ENCODE measurements at places on chromosomes 11 and 22.

- DNase-seq: no peak
These were observed 16.0 kb upstream of the SHISAL1 start for GRCh38 chr22:44328762-44329161.

- DNase-seq: no peak
These were observed 14.3 kb upstream of the RANBP1 start for GRCh38 chr22:20101638-20102037.

DNA sequence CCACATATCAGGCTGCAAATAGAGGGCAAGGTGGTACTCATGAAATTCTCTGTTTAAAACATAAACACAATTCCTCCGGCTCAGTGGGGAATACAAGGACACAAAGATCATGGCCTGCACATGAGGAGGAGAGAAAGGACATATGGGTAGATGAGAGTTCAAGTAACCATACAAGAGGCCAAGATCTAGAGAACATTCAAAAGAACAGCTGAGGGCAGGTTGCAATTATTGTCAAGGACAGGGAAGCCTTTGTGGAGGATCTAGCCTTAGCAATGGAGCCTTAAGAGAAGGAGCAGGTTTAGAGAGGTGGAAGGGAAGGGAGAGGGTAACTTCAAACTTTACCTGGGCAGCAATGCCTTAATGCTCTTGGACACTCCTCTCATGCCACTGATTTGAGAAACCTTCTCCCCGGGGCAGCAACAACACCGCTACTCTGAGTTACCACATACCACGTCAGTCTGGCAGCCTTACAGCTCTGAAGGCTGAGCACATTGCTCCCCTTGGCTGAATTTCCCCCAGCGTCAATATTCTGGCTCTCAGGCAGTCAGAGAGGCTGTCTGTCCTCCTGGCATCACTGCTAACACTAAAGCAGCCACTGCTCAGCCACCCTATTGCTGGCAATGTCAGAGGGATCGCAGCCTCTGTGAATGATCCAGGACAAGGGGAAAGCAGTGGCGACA is 55.5 kb downstream of the CLPB start:
- DNase-seq: no peak

DNA sequence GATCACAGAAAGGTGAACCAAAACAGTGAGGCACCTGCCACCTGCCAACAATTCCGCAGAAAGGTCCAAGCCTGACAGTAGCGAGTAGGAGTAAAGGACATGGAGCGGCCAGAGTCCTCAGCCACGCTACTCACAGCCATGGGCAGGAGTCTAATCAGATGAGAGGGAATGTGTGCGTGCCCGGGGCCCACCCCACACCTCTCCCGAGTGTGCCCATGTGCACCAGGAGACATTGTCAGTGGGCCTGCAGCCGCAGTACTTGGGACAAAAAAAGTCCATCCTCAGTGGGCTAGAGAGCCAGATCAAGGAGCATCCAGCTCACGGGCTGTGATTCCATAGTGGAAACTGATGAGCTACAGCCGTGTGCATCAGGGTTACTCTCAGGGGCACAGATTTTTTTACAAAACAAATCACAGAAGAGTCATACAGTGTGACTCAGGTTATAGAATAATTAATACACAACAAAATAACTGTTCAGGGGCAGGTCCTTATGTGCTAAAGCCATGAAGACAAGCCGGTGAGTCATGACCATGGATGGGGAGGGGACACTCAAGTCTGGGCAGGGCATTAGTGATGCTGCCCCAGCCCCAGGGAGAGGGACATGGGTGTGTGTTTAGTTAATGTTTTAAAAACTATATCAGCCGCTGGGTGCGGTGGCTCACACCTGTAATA is 12.0 kb downstream of the SART1 start:
- DNase-seq: no peak

GRCh38 chr11:34068111-34068510 is 16.6 kb downstream of the CAPRIN1 start:
- no peak for DNase-seq

DNA sequence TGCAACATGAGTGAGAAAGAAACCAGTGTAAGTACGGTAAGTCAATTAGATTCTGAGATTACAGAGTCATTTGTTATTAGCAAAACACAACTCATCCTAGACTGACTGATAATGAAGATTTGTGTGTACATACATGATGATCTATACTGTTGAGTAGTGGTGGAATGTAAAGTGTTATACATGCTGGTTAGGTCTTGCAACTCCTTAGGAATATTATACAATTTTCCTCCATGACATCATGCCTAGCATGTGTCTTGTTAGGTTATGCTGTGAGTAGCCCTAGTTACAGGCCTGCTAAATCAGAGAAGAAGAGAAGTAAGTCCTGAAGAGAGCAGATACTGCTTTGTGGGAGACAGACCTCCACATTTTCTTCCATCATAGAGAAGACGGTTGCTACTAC is 880.6 kb downstream of the LUZP2 start:
- no peak for DNase-seq

DNA sequence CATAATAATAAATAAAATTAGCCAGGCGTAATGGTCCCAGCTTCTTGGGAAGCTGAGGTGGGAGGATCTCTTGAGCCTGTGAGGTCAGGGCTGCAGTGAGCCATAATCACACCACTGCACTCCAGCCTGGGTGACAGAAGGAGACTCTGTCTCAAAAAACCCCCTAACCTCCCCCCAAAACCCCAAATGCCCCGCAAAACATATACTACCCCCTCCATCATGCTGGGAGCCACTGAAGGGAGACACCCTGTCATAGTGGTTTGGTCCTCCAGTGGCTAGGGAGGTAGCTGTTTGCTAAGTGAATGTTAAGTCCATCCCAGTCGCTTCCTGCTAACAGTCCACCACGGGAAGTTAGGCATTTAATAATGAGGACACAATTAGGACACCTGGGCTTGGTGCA is 125.0 kb downstream of the ABTB2 start:
- no peak for DNase-seq

- no peak for DNase-seq
These were observed 32.6 kb upstream of the NNMT start for GRCh38 chr11:114263513-114264170.

DNA sequence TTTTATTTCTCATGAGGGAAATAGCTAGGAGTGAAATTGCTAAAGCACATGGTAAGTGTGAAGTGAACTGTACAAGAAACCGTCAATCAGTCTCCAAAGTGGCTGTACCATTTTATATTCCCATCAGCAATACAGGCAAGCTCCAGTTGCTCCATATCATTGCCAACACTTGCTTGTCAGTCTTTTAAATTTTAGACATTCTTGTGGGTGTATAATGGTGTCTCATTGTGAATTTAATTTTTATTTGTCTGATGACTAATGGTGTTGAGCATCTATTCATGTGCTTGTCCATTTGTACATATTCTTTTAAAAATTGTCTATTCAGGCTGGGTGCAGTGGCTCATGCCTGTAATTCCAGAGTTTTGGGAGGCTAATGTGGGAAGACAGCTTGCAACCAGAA is 34.1 kb upstream of the SMCO4 start:
- DNase-seq: no peak

- no peak for DNase-seq
These were observed 69.1 kb downstream of the FEZ1 start for GRCh38 chr11:125426818-125427528.

DNA sequence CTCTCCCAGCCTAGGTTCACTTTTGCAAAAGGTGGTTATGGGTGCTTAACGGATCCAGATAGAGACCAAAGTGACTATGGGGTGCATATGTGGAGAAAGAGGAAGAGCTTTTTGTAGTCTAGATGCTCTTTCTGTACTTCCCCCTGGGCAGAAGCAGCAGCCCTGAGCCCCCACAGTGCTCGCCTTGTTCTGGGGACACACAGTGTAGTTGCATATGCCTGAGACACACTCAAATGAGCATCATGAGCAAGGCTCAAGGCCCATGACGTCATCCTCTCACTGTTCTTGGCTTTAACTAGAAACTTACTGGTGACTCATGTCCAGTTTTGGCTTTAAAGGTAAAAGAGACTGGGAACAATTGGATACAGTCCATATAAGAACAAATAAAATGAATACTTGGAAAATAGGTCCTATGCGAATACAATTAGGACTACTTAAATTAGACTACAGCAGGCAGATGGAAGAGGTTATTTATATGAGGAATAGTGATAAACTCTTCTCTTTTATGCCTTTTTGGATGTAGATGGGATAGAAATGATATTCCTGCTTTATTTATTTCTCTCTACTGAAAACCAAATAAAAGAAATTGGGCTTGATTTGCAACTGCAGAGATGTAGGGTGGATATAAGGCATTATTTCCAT is 20.1 kb upstream of the PEX26 start:
- DNase-seq: no peak

DNA sequence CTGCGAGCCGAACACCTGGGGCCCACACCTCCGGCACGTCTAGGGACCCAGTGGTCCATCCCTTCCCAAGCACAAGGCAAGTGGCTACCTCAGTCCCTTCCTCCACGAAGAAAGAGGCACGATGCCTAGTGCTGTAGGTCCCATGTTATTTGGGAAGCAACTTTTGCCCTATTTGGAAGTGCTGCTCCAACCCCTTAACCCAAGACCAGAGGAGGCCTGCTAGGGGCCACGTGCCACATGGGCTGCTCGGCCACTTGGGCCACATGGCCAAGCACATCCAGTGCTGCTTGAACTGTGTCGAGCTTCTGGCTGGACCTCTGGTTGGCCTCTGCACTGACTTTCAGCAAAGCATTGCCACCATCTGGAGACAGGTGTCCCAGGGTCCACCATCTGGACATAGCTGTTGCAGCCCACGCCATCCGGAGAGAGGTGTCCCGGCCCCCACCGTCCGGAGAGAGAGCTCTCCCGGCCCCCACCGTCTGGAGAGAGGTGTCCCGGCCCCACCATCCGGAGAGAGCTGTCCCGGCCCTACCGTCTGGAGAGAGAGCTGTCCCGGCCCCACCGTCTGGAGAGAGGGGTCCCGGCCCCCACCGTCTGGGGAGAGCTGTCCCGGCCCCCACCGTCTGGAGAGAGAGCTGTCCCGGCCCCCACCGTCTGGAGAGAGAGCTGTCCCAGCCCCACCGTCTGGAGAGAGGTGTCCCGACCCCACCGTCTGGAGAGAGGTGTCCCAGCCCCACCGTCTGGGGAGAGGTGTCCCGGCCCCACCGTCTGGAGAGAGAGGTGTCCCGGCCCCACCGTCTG is 6.5 kb upstream of the B4GALNT4 start:
- DNase-seq: no peak

DNA sequence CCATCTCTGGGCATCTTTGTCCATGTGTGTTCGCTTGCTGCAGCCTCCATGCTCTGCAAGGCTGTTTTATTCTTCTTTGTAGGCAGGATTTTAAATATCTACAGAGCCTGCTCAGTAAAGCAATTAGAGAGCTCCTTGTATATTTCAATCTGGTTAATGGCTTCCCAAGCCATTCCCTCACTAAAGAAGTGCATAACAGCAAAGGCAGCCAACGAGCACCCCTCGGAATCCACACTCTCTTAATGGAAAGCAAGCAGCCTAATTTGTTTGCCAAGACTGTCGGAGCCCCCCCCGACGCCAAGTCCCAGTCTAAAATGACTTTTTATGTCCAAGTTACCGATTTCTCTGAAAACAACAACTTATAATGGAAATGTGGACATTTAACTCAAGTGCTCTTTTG is 123.6 kb downstream of the ARL14EP start:
- DNase-seq: no peak

DNA sequence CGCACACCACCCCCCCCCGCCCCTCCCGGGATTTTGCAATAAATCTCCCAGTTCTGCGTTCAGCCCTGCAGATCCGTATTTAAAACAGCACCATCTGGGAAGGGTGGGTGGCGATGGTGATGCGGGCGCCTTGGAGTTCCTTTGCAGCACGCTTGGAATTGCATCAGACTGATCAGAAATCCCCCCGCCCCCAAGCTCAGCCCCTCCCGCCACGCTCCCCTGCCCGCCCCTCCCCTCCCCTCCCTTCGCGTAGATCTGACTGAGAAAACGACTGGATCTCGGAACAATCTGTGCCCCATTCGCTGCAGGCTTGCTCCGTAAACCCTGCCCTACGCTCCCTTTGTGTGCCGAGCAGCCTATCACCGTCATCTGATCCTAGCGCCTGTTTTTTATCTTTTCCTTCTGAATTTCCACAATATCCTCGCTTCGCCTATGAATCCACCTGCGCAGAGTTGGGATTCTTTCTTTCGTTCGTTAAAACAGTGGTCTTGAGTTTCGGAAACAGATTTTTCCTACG is 18.1 kb upstream of the BDNF start:
- DNase-seq: no peak

GRCh38 chr22:19291218-19291579 is 320 bp downstream of the CLTCL1 start:
- no peak for DNase-seq

- no peak for DNase-seq
These were observed 3.3 kb downstream of the USP47 start for GRCh38 chr11:11845071-11845470.

GRCh38 chr11:67054836-67055523 is 1.7 kb upstream of the RHOD start:
- DNase-seq: no peak

GRCh38 chr22:50141891-50142363 is 28.6 kb upstream of the PANX2 start:
- no peak for DNase-seq

- no peak for DNase-seq
These were observed 55.3 kb downstream of the OTOG start for GRCh38 chr11:17602105-17603001.

GRCh38 chr22:37212174-37212906 is at the start of gene SSTR3:
SSTR3 (minus strand) TSS chr22:37212477; CDS start chr22:37207803, 4,674 bp downstream.
- DNase-seq: no peak

DNA sequence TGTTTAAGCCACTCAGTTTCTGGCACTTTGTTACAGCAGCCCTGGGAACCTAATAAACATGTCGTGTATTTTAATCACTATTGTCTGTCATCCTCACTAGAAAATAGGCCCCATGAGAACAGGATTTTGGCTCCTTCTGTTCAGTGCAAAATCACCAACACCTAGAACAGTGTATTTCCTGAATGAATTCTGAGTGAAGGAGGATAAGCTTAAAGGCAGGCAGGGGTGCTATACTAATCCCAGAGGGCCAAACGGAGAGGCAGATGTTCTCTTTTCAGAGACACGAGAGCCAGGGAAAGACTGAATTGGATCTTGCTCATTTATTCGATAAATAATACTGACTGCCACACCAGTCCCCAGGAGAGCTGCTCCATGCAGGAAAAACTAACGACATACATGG is 10.4 kb downstream of the SMCO4 start:
- no peak for DNase-seq

DNA sequence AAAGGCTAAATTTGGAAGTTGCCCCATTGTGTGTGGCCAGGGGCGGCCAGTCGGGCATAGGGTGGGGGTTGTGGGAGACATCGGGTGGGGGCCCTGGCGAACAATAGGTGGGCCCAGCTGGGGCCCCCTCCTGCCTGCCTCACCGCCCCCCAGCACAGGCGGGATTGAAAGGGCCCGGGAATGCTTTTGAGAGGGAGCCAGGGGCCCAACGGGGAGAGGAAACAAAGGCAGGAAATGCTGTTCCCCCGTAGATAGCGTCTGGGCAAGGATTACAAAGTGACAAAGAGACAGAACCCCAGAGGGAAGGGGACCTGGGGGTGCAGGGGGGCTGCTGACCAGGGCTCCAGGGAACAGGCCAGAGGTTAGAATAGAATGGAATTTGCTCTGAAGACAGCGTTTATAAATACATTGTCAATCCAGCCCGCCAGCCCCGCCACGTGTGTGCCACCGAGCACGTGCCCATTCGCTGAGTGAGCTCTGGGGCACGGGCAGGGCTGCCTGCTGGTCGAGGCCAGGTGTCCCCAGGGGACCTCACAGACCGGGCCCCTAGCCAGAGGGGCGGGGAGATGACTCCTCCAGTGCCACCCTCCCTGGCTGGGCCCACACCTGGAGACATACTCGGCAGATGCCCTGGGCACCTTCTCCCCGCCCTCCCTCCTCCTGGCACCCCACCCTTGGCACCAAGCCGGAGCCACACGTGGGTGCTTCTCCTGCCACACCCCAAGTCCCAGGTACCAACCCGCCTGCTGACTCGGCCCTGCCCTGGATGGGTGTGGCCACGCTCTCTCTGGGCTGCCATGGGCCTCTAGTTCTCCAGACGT is 9.7 kb downstream of the PDGFB start:
- no peak for DNase-seq

Data from stimulated activated CD4-positive, alpha-beta T cell treated with anti-CD3 and anti-CD28 coated beads, Interleukin-1b, Interleukin-23, amount 100 ng/mL, for 24 hours (primary cell).